ENCODE measurements at places on chromosomes 11 and 22.

DNA sequence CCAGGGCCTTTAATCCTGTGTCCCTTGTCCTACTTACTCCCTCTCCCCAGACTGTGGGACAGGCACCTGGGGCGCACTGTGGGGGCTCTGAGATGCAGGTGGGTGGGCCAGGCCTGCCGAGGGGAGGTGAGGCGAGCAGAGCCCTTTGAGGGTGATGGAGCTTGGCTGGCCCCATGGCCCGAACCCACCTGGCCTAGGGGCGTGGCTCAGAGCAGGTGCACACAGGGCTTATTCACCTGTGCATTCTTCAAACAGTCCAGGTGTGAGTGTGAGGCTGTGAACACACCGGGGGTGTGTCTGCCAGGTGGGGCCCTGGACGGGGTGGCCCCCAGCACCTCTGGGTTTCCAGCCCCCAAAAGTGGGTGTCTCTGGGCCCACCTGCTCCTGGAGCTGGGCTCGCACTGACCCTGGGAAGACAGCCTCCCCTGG, 9.0 kb upstream of the MUC5AC start:
- no peak for DNase-seq

DNA sequence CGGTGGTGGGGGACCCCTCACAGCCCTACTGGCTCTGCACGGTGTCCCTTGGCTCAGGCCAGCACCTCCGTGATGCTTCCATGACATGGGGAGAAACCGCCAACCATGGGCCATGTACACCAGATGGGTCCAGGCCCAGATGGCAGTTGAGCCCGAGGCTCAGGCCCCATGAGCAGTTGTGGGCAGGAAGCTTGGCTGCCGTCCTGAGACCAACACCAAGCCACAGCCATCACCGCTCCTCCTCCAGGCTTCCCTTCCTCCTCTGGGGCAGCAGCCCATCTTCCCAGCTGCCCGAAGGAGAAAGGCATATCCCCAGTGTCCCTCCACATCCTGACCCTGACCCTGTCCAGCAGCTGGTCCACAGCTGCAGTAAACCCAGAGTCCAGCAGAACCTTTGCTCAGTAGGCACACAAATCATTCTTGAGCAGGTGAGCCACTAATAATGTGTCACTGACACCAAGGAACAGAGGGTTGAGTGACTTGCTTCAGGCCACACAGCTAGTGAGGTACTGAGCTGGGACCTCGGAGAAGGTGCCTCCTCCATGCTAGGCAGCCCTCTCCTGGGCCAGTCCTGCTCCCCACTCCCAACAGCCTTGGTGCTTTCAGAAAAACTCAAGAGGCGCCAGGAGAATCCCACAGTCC, 204.9 kb downstream of the CTTN start:
- no peak for DNase-seq

- DNase-seq, result no peak
Measured at GRCh38 chr11:64763526-64764039, 3.8 kb upstream of the PYGM start.

GRCh38 chr22:28983788-28984441, 77.7 kb downstream of the C22orf31 start:
- peak; percentile 58 for DNase-seq

DNA sequence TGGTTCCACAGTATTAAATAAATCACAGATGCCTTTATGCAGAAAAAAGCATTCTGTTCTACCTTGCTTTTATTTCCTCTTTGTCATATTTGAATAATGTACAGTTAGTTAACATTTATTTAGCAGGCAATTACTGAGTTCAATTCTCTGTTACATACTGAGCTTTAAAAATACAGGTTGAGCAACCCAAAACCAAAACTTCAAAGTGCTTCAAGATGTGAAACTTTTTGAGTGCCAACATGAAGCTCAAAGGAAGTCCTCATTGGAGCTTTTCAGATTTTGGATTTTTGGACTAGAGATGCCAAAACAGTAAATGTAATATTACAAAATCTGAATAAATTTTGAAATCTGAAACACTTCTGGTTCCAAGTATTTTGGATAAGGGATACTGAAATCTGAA, 54.1 kb downstream of the PDHX start:
- DNase-seq, result no peak

DNA sequence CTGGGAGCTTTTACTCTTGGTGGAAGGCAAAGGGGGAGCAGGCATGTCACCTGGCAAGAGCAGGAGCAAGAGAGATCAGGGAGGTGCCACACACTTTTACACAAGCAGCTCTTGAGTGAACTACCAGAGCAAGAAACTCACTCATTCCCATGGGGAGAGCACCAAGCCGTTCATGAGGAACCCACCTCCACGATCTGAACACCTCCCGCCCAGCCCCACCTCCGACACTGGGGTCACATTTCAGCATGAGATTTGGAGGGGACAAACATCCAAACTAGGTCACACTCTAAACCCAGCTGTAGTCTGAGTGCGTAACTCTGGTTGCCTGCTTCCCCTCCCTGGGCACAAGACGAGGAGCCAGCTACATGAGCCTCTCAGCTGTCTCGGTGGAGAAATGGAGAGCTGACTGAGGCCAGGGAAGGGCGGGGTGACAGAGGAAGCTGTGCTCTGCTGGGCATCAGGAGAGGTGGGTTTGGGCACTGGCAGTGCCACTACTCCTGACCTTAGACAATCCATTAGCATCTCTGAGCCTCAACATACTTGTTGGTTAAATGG, 134.6 kb downstream of the PKNOX2 start:
- DNase-seq, result no peak

- no peak for DNase-seq
Measured at GRCh38 chr22:45314054-45314721, 4.5 kb downstream of the FAM118A start.
